ENCODE measurements at places on chromosomes 7 and 10.

DNA sequence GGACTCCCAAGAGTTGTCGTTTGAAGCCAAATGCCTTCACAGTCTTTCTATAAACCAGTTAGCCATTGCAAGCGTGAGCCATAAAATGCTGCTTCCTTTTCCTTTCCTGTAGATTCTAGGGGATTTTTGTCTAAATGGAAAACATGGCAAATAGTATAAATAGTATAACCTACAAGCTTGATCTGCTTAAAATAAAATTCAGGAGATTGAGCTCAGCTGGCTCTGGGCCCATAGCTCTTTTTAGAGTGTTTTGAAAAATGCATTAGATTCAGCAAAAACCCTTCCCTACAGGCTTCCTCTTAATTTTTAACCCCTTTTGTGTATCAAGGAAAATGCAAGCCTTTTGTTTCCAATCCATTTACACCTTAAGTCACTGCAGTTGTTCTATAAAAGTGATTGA is 190.1 kb upstream of the GDF10 start:
- DNase-seq = no peak

DNA sequence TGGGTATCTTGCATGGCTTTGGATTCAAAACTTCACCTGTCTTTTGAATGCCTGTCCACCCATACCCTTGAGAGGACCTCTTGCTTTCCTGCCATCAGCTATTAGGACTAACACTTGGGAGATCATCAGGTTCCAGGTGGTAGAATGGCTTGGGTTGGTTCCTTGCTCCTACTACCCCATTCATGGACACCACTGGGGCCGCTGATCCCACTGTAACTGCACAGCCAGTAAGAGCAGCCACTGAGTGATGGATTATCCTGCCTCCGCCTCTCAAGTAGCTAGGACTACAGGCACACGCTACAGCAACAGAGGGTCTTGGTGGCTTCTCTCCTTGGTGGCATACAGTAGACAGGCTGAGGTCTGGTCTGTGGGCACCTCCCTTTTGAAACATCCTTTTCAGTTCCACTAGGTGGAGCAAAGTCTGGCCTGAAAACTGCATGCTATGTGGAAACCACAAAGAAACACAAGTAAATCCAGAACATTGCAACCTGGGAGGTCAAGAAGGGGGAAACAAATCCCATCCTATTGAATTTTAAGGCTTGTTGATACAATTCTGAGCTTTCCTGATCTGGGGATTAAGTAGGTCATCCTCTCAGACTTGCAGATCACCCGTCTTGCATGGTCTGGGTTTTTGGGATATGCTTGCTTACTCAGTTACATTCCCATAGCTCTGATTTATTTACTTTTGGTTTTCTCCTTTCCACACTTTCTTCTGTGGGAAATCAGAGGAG is 9.4 kb downstream of the WBP1L start:
- DNase-seq = no peak

DNA sequence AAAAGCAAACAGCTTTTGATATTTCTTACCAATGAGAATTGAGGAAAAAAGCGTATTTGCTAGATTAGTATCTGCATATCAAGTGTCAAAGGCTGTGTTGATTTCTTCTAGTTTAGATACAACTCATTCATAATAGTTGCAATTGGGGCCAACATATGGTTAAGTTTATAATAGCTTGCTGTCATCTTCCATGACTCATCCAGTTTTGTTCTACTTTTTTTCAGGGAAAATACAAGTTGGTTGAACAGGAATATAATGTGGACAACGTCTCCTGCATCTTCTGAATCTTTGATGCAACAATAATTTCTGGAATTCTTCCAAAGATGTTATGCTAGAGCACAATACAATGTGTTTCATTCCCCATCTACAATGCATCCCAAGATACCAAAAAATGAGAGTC is 182.0 kb downstream of the THSD7A start:
- DNase-seq = no peak

DNA sequence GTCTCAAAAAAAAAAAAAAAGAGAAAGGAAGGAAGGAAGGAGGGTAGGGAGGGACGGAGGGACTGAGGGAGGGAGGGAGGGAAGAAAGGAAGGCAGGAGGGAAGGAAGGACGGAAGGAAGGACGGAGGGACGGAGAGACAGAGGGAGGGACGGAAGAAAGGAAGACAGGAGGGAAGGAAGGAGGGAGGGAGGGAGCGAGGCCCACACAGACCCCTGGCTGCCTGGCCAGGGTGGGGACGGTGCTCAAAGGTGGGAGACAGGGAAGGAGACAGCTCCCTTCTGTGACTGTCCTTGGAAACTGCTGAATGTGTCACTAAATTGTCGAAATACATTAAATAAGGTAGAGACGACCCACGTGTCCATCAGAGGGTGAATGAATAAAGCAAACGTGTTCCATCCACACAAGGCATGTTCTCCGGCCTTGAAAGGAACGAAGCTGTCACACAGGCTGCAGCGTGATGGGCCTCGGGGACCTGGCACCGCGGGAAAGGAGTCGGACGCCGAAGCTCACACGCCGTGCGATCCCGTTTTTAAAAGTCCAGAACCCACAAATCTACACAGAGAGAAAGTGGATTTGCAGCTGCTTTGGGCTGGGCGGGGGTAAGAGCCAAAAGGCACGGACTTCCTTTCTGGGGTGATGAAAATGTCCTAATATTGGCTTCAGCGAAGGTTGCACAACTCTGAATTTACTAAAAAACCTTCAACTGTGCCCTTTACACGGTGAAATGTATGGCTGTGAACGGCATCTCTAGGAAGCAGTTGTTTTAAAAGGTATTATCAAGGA is 23.3 kb downstream of the ADAP1 start:
- no peak for DNase-seq

DNA sequence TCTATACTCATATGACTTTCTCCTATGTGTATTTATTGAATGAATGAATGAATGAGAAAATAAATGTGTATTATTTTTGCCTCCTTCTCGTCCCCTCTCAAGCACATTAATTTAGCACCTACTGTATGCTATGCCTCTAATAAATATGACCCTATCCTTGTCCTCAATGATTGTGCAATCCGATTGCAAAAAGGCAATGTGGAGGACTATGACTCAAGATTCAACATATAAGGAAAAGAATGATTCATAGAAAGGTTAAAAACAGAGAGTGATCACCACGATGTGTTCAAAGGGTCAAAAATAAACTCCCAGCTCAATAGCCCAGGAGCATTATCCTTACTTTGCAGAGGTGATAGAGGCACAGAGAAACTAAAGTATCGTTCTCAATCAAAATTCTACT is 322.8 kb upstream of the SORCS1 start:
- DNase-seq = no peak

All from activated naive CD4-positive, alpha-beta T cell (primary cell).